ENCODE measurements at places on chromosomes 4 and X. TPM values are rescaled to one million over a fixed set of nuclear protein-coding genes. Genes with fewer than 3 reads are reported as not detected.

The ZIC3 gene
- not detected for total RNA-seq

The RIPPLY1 gene
- not detected for total RNA-seq

The GLRA3 gene
- total RNA-seq = not detected

The UNC5C gene
- 10.0 TPM for total RNA-seq

The PABPC1L2B gene
- total RNA-seq = not detected

The XG gene
- total RNA-seq = 18.1 TPM

The SOD3 gene
- 743 TPM for total RNA-seq

The L1CAM gene
- total RNA-seq = 1.1 TPM

The GUCY1B1 gene
- 32.7 TPM for total RNA-seq

The PTCHD1 gene
- 1.6 TPM for total RNA-seq

The APLN gene
- 1.8 TPM for total RNA-seq

The FAM133A gene
- total RNA-seq = 0.35 TPM

The GAR1 gene
- total RNA-seq = 4.9 TPM

The ADGRG4 gene
- 0.14 TPM for total RNA-seq

The NLGN4X gene
- 0.95 TPM for total RNA-seq

The ADGRL3 gene
- total RNA-seq = 18.1 TPM

The NCAPG gene
- 0.63 TPM for total RNA-seq

The BEND4 gene
- total RNA-seq = not detected

The SUPT20HL1 gene
- total RNA-seq = not detected

The SNX25 gene
- total RNA-seq = 38.0 TPM

The PCSK1N gene
- 1.8 TPM for total RNA-seq

All from thoracic aorta (tissue), 2 donors.